ENCODE measurements at places on chromosomes 1 and 21. TPM values are rescaled to one million over a fixed set of nuclear protein-coding genes. Genes with fewer than 3 reads are reported as not detected.

DNA sequence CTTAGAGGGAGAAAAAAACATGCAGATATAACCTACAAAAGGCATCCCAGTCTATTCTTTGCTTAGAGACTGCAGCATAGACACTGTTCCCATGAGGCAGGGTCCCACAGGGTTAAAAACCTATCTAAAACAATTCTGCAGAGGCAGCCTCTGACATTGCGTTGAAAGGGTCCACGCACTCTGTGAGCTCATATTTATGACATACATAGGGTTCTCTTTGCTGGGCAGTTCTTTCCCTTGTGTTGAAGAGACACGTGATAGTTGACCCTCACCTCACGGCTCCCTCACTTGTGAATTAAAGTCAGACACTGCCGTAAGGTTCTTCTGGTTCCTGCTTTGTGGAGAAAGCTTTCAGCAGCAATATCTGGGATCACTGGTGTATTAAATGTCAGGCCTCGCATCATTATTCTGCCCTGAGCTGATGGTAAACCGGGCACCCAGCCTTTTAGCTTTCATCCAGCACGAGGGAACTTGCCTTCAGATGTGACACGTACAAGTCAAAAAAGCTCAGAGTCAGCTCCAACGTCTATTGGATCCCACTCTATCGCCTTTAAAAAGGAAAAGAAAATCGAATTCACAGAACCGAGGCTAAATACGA, 52.8 kb upstream of the HNRNPU start:
- no peak for DNase-seq

GRCh38 chr1:20885121-20885520, 98.0 kb upstream of the HP1BP3 start:
- DNase-seq = no peak

GRCh38 chr21:32826329-32827167, 55.0 kb upstream of the PAXBP1 start:
- no peak for DNase-seq

GRCh38 chr21:43593078-43593477, 66.2 kb downstream of the HSF2BP start:
- DNase-seq = no peak

- no peak for DNase-seq
Measured at GRCh38 chr1:170307426-170307825, 161.7 kb downstream of the NTMT2 start.

GRCh38 chr21:26005464-26005863, 165.1 kb downstream of the APP start:
- DNase-seq = no peak

DNA sequence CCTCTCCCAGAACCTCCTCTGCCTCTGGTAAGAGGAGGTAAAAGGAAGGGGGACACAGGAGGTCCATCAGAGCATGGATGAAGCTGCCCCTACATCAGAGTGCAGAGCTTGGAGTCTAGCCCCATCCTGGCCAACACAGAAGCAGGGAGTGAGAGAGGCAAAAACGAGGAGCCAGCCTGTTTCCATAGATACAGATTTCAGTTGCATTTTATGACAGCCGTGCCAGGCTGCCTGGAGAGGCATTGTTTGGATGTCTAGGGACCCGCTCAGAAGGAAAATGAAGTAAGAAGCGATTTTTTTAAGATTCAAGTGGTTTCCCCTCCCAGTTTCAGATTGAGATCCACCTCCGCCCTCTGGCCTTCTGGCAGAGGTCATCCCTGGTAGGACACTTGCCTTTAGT, 11.5 kb upstream of the GJA8 start:
- DNase-seq = no peak

The PCP4 gene
- 2.0 TPM for total RNA-seq

The ERVH48-1 gene
- 0.91 TPM for total RNA-seq

The NES gene
- total RNA-seq = 33.9 TPM

Measured in progenitor cell of endocrine pancreas (in vitro differentiated cells).